Activated T-cell treated with anti-CD3 and anti-CD28 coated beads for 4 hours (primary cell): ENCODE measurements at places on chromosomes 5 and 9.

DNA sequence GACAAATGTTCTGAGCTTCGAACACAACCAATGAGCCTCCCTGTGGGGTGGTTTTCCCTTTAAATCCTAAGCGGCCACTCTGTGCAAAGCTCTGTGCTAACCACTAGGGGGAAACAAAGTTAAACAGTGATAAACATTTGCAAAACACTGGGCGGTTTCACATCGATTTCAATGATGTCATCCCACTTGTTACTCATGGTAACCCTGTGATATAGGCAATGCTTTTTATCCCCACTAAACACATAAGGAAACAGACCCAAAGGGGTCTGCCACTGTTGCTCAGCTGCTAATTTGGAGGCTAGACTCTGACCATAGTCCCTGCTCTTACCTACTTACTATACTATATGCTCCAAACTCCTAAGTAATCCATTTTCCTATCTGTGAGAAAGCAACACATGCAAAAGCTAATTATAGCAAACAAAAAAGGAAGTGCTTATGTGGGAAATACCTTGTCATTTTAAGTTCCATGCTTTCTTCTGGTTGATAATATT, 57.3 kb downstream of the PTPN3 start:
- DNase-seq: peak; percentile 23

DNA sequence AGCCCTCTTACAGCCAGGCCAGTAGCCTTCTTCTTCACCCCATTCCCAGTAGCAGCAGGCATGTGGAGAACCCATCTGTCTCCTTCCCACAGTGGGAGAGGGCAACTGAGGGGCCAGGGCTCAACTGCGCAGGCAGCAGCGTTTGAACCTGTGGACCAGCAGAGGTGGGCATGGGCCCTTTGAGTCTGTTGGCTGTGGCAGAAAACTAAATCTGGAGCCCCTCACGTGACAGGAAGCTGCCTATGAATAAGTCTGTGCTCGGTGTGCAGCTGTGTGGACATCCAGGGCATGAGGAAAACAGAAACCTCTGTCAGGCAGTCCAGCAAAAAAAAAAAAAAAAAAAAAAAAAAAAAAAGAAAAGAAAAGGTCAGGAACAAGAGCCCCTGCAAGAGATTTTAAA, 189.2 kb upstream of the NR3C1 start:
- DNase-seq: no peak

DNA sequence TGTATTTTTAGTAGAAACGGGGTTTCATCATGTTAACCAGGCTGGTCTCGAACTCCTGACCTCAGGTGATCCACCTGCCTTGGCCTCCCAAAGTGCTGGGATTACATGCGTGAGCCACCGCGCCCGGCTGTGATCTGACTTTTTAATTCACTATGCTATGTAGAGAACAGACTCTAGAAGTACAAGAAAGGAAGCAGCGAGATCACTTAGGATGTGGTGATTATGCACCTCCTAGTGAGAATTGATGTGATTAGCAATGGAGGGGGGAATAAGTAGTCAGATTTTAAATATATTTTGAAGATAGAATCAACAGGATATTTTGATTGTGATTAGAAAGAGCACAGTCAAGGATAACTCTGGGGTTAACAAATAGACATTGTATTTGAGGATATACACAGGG, 36.3 kb downstream of the GAPVD1 start:
- DNase-seq: no peak

DNA sequence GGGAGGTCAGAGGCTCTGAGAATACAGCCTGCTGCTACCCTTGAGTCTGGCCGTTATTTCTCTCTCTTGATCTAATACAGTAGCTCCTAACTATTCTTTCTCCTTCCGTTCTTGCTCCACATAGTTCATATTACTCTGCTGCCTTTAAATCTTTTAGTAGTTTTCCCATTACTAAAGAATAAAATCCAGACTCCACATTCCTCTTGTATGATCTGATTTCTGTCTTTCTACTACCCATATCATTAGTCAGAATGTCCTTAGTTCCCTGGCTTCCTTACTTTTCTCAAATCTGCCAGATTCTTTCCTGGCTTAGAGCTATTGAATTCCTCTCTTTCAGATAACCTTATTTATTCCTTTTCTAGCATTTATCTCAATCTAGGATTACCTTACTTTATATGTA, 40.0 kb downstream of the MARCHF6 start:
- DNase-seq: no peak

GRCh38 chr9:134804871-134805270, 75.7 kb upstream of the FCN2 start:
- no peak for DNase-seq

DNA sequence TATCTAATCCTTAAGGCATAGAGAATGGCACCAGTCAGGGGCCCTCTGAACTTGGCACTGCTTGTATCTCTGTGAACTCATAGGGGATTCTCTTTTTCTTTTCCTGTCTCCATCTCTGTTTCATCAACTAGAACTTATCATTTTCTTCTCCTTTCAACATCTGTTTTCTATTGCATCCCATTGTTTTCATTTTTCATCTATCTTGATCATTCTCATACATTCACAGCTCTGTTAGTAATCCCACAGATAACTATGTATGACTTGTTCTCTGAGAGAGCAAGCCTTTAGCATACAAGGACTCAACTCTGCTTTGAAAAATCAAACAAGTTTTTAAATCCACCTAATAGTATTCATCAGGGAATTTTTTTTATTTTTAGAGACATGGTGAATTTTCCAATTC, 264.3 kb downstream of the ARRDC3 start:
- DNase-seq: no peak

- DNase-seq: no peak
These were observed 79.4 kb downstream of the SPTLC1 start for GRCh38 chr9:92035687-92036410.

DNA sequence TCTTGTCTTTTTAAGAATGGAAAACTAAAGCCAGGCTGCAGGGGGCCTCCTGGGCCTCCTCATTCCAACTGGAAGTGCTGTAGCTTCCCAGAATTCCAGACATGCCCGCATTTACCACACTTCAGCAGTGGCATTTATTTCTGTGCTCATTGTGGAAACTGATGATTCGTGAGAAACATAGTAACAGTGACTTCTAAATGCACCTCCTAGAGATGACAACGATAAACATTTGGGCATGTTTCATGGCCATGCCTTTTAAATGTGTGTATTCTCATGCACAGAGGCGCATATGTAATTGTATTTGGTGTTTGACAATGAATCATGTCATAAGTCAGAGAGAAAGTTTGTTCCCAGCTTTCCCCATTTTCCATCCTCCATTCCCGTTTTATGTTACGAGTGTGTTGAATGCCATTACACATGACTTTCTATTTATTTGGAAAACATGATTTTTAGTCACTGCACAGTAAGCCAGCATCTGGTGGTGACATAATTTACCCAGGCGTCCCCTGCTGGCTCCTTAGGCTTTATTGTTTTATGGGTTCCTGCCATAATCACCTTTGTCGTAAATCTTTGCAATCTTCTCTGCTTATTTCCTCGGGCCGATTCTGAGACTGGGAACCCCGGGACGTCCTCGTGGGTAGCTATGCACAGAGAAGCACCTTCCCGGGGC, 68.8 kb upstream of the FCN2 start:
- DNase-seq: no peak
